Activated naive CD8-positive, alpha-beta T cell treated with anti-CD3 and anti-CD28 coated beads for 36 hours (primary cell): ENCODE measurements at places on chromosomes 5 and 9.

GRCh38 chr5:76257897-76258296, 145.2 kb upstream of the IQGAP2 start:
- DNase-seq = no peak

GRCh38 chr5:91535499-91535898, 152.4 kb upstream of the ARRDC3 start:
- DNase-seq = no peak

DNA sequence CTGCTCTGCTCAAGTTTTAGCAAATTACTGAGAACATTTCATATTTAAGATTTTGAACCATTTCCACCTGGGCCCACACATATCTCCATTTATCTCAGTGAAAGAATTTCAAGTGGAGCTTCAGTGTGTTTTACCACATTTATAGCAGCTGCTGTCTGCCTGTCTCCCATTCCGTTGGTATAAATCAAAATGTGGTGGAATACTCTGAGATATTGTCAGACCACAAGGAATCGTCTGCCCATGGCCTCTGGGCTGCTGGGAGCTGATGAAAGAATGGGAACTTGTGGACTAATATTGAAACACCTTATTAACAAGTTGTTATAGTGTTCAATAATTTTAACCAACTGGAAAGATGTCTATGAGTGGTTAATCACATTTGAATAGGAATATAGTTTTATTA, 33.3 kb downstream of the MAST4 start:
- DNase-seq = no peak

GRCh38 chr5:22471154-22471553, 382.0 kb downstream of the CDH12 start:
- no peak for DNase-seq

- peak; percentile 33 for DNase-seq
These were observed 161.3 kb downstream of the ZNF608 start for GRCh38 chr5:124584991-124585715.

- DNase-seq = no peak
These were observed 467.9 kb upstream of the DAB2 start for GRCh38 chr5:39892708-39893107.

- DNase-seq = no peak
These were observed 105.1 kb downstream of the INSYN2B start for GRCh38 chr5:169875091-169875728.

- DNase-seq = no peak
These were observed 103.8 kb downstream of the DRD1 start for GRCh38 chr5:175340180-175340579.

DNA sequence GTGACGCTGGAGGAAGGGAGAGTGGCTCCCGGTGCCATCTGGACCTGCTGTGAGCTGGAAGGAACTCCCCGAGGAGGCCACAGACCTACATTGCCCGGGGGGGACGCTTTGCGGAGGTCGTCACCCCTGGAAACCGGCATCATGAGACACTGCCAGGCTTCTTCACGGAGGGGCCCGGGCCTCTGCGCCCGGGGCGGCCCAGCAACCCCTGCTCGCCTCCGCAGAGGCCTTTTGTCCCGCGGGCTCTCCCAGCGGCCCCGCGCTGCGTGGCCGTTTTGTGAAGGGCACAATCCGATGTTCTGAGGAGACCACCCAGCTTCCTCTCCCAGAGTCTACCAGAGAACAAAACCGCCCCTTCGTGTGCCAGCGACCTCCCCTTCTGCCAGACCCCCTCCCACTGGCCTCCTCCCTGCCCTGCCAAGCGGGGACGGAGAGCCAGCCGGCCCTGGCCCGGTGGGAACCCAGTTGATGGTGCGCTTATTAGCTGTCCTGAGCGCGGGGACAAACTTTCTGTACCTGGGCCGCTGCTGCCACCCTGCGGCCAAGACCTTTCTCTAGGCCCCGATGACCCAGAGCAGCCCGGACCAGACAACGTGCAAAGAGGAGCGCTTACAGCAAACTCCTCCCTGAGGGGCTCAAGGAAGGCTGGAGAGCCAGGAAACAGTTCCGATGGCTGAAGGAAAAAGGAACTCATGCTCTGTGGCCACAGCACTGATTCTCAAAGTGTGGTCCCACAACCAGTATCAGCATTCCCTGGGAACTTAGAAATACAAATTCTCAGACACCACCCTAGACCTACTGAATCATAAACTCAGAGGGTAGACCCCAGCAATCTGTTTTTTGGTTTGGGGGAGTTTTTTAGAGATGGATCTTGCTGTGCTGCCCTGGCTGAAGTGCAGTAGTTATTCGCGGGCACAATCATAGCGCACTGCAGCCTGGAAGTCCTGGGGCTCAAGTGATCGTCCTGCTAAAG, 86.7 kb downstream of the SLC1A3 start:
- peak; percentile 56 for DNase-seq

DNA sequence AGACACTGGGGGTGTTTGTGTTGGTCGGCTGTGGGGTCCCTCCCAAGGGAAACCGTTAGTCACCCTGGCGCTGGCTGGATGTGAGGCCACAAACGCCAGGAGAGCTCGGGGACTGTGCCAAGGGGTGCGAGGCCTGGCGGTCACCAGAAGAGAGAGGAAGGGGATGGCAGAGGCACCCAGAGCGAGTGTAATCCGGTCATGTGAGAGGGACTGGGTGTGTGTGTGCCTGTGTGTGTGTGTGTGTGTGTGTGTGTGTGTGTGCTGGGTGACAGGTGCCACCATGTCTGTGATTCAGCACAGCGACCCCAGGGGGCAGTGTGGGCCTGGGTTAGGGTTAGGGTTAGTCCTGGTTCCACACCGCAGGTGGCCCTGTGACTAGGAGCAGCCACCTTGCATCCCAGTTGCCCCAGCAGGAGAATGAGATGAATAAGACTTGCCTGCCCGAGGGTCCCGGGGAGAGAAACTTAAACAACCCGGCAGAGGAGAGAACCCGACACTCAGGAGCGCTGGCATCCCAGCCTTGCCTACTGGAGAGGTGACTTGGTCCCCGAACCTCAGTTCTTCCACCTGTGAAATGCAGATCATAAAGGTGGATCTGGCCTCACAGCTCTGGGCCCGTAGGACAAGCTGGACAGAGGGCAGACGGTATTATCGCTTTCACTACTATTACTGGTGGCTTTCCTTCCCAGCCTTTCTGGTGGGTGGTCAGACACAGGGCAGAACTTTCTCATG, 1.4 kb upstream of the ADAMTSL2 start:
- peak; percentile 76 for DNase-seq

- DNase-seq = no peak
These were observed 163.0 kb upstream of the CCDC152 start for GRCh38 chr5:42593591-42593990.

DNA sequence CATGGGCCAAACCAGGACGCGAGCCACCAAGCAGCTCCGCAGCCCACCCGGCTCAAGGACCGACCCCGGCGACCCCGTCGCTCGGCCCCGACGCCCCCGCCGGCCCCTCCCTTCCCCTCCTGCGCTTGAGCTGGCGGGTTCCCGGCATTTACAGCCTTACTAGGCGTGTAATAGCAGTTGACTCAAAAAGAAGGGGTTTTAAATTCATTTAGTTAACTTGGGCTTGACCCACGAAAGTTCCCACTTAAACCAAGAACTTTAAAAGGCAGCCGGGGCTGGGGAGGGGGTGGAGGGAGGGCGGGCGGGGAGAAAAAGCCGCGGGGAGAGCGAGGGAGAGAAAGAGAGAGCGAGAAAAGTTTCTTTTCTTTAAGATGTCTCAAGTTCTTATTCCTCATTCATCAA, 636 bp downstream of the PRDM12 start:
- no peak for DNase-seq

DNA sequence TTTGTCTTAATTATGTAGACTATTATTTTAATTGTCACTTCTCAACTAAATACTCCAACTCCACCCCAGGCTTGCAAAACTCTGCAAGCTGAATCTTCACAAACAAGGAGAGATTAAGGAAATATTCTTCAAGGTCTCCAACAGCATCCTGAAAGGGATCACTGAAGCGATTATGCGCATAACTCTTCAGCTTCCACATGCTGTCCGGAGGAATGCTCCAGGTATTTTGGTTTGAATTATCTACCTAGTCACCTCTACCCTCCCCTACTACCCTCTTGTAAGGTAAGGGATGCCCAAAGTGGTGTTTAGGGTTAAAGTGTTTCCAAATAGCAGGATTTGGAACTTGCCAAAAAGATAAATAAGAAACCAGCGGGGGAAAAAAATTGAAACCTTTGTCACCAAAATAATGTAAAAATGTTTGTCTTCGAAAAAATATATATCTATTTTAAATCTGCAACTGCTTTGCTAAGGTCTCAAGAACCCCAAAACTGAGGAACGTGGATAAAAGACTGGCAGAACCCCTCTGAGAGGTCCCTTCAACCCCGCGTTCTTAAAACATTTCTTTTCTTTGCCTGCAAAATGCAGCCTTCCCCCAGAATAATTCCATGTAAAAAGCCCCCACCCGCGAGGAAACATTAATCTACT, 11.6 kb downstream of the PTCH1 start:
- no peak for DNase-seq

DNA sequence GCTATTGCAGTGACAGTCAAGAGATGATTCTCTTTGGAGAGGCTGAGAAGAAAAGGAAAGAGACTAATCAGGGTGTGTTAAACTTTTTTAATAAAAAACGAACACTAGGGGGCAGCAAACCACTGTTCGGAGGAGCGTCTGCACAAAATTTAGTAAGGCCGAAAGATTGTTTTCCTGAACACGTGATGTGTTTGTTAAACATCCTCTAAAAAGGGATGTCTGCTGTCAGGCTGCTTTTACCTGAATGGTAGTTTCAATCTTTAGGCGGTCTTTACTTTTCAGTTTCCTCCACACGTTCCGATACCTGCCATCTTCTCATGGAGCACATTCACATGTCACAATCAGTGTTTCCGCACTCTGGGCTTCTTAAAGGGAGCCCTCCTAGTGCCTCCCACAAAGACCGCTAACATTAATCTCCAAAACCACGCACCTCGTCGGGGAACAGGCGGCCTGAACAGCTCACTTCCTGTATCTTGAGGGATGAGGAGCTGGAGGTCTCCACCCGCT, 125.2 kb downstream of the GPBP1 start:
- peak; percentile 40 for DNase-seq

- DNase-seq = no peak
These were observed 47.2 kb upstream of the COX7C start for GRCh38 chr5:86570427-86571083.

GRCh38 chr9:99699396-99699795, 122.3 kb upstream of the NR4A3 start:
- DNase-seq = no peak

GRCh38 chr9:107809871-107810460, 320.4 kb upstream of the KLF4 start:
- no peak for DNase-seq

DNA sequence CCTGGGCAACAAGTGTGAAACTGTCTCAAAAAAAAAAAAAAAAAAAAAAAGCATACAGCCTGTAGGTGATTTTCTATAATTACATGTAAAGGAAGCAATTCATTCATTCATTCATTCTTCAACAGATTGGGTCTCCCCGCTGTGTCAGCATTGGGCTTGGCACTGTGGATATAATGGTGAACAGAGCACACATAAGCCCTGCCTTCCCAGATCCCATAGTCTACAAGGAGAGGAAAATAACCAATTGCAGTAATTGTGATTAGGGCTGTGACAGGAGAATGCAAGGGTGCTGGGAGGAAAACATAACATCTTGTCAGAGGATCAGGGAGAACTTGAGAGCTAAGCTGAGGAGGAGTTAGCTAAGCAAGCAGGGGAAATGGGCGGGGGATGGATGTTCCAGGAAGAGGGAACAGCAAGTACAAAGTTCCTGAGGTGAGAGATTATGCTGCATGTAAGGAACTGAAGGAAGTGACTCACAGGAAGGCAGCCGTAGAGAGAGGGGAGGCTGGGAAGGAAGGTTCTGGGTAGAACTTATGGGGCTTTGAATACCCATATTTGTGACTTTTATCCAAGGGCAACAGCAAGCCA, 24.0 kb upstream of the KLF9 start:
- DNase-seq = no peak

- DNase-seq = no peak
These were observed 12.5 kb upstream of the CCNJL start for GRCh38 chr5:160324886-160325285.

DNA sequence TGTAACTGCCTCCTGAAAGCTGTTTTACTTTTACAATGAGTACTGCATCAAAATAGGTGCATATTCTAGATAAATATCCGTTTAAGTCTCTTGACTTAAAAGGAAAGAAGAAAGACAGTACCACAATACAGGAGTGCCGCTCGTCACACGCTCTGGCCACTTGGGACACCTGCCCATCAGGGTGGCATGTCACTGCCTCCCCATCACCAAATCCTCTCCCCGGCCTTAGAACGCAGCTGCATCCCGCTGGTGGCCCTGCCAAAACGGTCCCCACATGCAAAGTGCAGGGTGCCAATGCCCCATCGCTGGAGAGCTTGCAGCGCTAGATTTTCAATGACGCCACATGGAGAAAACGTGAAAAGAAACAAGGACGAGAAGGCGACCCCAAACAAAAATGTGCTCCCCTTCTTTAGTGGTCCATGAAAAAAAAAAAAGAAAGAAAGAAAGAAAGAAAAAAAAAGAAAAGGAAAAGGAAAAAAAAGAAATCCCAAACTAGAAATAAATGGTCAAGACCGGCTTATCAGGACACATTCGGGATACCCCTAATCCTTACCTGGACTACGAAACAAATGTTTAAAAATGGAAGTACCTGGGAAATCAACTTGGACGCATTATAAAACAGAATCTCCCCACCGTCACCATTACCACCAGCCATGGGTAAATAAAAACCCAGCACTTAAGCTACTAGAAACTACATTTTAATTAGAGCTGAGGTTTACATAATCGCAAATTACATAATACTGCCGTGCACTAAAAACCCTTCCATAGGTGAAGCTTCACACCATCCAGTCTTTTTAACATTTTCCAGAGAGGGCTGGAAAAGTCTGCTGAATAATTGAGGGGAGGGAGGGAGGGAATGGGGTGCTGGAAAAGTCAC, 1.0 kb downstream of the ANKH start:
- DNase-seq = peak; percentile 57

GRCh38 chr5:139743001-139743771, 52.4 kb upstream of the PSD2 start:
- DNase-seq = no peak

- no peak for DNase-seq
These were observed 136.9 kb downstream of the BARX1 start for GRCh38 chr9:93818237-93818636.

DNA sequence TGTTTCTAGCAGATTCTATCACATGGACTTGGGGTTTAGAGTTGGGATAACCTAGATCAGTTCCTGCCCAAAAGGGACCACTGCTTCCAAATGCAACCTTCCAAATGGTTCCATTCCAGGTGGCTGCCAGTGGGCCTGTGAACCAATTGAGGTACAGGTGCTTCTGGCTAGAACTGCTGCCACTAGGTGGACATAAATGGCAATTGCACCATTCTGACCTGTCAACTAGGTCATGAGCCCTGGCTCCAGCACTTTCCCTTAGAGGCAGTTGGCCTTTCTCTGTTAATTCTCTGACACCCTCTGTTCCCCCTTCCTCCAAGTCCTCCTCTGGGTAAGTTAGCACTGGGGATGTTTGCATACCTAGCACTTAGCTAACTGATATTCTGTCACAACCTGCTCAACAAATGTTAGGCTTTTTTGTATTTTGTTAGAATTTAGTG, 16.6 kb upstream of the HEMGN start:
- DNase-seq = peak; percentile 42

- DNase-seq = peak; percentile 44
These were observed 98.8 kb downstream of the LHX2 start for GRCh38 chr9:124110307-124110915.
